ENCODE measurements at places on chromosomes 13 and 19.

DNA sequence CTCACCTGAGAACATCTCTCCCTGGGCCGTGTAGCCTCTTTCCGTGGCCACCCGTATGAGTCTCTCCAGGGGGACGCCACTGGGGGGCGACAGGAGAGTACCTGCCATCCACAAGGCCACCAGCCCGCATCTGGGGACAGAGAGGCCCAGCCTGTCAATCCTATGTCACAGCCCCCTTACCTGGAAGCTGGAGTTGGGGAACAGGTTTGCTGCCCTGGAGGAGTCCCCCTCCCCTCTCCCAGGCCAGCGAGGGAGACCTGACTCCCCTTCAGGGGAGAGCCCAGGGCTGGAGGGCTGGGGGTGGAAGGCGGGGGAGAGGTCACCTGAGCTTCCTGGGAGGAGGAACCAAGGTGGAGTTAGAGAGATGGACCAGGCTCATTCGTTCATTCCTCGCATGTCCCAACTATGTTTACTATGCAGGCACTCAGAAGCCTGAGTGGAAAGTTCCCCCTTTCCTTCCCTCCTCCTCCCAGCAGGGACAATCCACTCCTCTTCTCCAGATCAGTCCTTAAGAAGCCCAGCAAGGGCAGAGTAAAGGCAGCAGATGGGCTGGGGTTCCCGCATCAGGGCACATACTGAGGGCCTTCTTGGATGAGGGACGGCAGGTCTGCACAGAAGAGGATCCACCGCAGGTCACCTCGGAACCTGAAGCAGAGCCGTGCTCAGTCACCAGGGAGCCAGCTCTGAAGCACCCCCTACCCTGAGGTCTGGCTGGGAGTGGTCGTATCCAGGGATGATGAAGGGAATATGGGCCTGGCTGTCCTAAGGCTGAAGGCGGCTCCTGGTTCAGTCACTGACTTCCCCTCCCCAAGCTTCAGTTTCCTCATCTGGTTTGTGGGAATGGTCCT is 5.5 kb downstream of the ACTMAP start:
- peak; percentile 16 for DNase-seq

GRCh38 chr19:44732235-44733014 is 16.1 kb upstream of the BCL3 start:
- DNase-seq, result no peak

- DNase-seq, result no peak
Measured at GRCh38 chr19:49848938-49849337, 2.0 kb upstream of the PTOV1 start.

- no peak for DNase-seq
Measured at GRCh38 chr19:45929247-45929646, 14.7 kb upstream of the NANOS2 start.

DNA sequence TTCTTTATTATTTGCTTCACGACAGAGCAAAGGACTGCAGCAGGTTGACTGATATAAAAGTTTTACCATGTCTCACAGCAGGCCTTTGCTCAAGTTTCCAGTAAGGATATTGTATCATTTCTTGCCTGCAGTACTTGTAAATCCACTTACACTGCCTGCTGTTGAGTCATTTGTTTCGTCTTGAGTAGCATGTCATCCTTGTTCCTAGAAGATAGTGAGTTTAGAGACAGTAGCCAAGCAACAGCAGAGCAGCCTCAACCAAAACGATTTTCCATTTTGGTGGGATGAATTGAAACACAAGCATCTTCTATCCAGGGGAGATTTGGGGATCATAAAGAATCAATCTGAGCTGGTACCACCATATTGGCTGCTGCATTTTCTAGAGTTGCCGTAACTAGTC is 24.0 kb upstream of the ALOX5AP start:
- no peak for DNase-seq

- DNase-seq, result no peak
Measured at GRCh38 chr13:45339399-45339798, 1.6 kb downstream of the TPT1 start.

DNA sequence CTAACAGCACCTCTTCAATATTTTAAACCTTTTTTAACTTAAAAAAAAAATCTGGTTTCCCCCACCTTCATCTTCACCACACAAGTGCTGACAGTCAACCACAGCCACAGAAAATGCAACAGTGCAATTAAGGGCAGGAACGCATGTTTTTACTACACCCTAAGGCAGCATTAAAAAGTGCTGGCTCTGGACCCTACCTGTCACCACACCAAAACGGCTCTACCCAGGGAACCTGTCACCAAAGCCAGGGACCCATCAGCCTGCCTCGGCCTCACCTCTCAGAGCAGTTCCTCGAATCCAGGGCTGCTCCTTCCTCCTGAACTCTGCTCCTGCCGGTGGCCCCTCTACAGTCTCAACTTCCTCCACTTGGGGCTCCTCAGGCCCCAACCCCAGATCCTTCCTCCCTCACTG is 22.5 kb upstream of the SLC35E1 start:
- DNase-seq, result peak; percentile 44

DNA sequence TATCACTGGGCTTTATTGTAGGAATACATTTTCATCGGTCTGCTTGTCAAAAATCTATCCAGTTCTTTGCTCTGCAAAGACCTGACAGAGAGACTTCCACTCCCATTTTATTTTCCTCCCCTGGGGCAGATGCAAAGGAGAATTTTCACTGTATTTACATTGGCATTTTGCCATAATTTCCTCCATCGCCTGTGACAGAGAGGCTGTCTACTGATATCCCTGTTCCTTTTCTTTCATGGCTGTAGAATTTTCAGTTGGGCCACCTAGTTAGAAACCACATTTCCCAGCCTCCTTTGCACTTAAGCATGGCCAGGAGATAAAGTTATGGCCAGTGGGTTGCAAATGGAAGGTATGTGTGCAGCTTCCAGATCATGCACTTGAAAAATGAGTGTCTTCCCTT is 89.3 kb downstream of the NUFIP1 start:
- DNase-seq, result no peak

- DNase-seq, result peak; percentile 70
Measured at GRCh38 chr19:7869910-7870511, 4.2 kb downstream of the PRR36 start.

DNA sequence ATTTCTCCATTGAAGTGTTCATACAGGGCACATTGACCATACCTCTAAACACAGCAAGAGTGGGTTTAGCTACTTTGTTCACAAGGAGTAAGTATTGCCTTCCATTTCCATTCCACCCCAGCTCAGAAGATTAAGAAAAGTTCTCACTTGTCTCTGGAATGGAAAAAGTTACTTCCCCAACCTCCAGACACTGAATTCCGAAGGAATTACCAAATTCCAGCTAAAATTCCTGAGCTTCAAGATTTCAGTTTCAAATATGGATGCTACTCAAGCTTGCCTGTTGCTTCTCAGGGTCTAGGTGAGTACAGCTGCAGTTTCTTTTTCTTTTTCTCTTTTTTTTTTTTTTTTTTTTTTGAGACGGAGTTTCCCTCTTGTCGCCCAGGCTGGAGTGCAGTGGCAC is 33.6 kb downstream of the TEX26 start:
- no peak for DNase-seq

- no peak for DNase-seq
Measured at GRCh38 chr19:2869618-2870017, 2.5 kb downstream of the ZNF556 start.

Data from CD4-positive, alpha-beta T cell treated with Interleukin-4 for 1 hour (primary cell).